ENCODE measurements at places on chromosomes 12 and 14.

GRCh38 chr14:103073367-103073875, 10.6 kb upstream of the LBHD2 start:
- peak; percentile 64 for DNase-seq

- DNase-seq: no peak
Measured at GRCh38 chr12:120720234-120720986, 5.2 kb upstream of the ACADS start.

DNA sequence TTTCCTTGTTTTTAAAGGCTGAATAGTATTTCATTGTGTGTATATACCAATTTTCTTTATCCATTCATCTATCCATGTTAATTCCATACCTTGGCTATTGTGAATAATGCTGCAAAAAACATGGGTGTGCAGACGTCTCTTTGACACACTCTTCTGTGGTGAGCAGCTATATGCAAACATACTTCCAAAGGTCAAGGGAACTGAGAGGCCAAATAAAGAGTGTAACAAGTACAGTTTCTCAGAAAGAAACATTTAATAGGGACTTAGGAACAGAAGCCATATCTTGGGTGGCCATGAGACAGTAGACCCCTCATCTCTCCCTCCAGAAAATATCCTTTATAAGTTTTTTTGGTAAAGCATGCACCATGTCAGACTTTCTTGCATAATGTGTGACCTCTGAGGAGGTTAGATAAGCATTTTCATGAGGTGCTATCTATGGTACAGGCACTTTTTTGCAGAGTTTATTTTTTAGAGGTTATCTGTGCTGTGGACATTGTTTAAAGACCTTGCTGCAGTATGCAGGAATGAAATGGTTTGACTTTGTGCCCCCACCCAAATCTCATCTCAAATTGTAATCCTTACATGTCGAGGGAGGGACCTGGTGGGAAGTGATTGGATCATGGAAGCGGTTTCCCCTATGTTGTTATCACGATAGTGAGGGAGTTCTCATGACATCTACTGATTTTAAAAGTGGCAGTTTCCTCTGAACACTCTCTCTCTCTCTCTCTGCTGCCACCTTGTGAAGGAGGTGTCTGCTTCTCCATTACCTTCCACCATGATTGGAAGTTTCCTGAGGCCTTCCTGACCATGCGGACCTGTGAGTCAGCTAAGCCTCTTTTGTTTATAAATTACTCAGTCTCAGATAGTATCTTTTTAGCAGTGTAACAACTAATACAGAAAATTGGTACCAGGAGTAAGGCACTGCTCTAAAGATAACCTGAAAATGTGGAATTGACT, 1202.3 kb downstream of the GALC start:
- no peak for DNase-seq

DNA sequence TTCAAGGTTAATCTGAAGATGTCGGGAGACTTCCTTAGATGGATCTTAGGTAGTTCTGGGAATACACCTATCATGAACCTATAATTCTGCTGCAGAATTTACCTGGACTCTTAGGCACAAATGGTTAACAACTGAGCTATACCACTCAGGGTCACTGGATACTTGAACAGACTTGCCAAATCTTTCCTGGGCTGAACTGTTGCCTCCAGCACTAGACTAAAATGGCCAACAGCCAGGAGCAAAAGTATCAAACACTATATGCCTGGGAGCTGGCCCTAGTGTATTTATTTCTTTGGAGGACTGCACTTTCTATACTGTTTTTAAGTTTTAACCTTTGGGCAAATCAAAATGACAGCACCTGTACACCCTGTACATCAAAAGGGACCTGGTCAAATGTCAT, 252.8 kb downstream of the TMEM117 start:
- no peak for DNase-seq

GRCh38 chr14:70254476-70254961, 65.8 kb upstream of the SLC8A3 start:
- no peak for DNase-seq

DNA sequence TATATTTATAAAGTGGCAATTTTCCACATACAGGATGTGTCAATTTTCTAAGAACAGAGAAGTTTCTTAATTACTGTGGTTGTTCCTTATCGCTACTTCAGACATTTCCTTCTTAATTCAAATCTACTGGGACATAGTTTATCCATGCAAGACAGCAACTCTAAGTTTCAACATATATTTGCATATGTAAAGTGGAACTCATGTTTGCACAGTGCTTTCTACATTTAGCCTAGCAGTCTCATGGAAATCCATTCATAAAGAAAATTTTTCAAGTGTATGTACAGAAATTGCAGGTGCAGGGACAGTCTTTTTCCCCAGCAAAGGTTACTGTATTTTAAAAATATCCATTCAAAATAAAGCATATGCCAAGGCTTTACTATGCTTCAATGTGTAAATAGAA, 956.7 kb upstream of the SEL1L start:
- DNase-seq: no peak

GRCh38 chr14:35883677-35884293, 57.6 kb downstream of the BRMS1L start:
- no peak for DNase-seq

GRCh38 chr12:79552192-79552591, 138.6 kb downstream of the PAWR start:
- no peak for DNase-seq

All from epithelial cell of proximal tubule (primary cell).